Hindlimb muscle (tissue), 1 donor: ENCODE measurements at places on chromosomes 11 and 22.

DNA sequence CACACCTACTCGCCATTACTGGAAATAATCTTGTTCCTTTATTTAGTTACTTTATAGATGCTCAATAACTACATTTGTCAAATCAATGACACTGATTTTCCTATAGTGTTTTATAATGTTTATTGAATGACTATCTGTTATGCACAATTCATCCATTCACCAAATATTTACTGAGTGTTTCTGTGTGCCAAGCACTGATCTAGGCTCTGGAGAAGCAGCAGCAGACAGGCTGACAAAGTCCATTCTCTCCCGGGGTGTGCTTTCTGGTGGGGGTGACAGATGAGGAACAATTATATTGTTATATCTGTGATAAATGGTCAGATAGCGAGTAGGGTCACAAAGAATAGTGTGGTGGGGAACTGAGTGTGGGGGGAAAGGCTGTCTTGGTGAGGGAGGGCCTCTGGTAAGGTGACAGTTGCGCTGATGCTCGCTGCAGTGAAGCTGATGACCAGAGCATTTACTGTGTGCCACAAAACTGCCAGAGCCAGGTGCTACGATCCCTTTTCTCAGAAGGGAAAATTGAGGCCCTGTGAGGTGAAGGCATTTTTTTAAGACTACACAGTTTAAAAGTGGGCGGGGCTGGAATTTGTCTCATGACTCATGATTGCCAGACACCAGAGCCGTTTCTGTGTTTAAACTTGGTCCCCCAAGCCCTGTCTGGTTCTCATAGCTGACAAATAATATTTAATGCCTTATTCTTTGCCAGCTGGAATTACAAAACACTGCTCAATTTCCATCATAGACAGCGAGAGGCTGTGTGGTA lies 10.2 kb downstream of the PACS1 start:
- DNase-seq, result no peak

GRCh38 chr22:17422736-17423343 lies 53.6 kb downstream of the CECR2 start:
- no peak for DNase-seq

GRCh38 chr11:114262681-114263512 lies 33.3 kb upstream of the NNMT start:
- peak; percentile 66 for DNase-seq

DNA sequence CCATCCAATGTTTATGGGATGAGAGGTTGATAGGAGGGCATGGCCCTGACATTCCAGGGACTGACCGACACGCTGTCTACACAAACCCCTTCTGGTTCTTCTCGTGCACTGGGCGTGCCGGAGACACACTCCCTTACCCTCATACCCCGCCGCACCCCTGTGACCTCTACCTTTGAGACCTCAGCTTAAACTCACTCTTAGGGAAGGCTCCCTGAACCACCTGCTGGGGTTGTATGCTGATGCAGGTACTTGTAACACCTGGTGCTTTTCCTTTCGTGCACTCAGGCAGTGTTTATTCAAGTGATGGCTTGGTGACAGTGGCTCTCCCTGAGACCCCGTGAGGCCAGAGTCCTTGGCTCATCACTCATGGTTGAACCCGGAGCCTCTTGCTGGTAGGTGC lies 12.0 kb downstream of the PPARA start:
- no peak for DNase-seq

- no peak for DNase-seq
These were observed 15.4 kb downstream of the BMAL1 start for GRCh38 chr11:13292970-13293369.

- DNase-seq, result no peak
These were observed 328.2 kb downstream of the FAM181B start for GRCh38 chr11:82405421-82405820.

DNA sequence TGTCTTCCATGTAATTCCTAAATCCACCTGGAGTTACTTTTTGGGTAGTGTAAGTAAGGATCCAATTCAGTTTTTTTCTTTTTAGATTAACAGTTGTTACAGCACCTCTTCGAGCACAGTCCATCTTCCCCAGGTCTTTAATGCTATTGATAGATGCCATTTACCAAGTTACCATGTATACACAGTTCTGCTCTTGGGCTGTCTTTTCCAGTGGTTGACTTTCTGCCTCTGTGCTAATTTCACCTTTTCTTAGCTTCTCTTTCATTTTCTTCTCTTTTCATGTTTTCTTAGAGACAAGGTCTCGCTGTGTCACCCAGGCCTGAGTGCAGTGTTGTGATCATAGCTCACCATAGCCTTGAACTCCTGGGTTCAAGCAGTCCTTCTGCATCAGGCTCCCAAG lies 12.0 kb downstream of the ATXN10 start:
- DNase-seq, result no peak

DNA sequence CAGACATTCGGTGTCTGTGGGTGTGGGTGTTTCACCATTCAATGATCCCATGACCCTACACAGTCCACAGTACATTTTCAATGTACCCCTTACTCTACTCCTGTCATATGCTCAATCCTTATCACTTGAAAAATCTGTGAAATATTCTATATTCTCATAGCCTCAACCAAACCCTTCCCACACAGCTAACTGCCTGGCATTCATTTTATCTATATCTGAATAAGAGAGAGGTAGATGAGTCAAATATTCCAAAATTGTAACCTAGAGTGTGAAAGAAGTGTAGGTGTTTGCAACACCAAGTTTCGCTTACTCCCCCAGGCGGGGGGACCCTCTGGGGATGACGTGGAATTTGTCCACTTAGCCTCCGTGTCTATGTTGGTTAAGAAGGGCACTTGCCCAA lies 354.8 kb downstream of the ETS1 start:
- DNase-seq, result no peak

GRCh38 chr22:27466778-27467438 lies 334.6 kb downstream of the MN1 start:
- DNase-seq, result no peak
